ENCODE measurements at places on chromosomes 3 and 15.
A peak's percentile ranks its signal among the peaks of the same experiment; 100 is the strongest.

GRCh38 chr15:80773122-80773551, 6.0 kb upstream of the CEMIP start:
- no peaks in the 10 kb centered on the region for H3K36me3 ChIP-seq
- no peak overlapping the region for H3K27ac ChIP-seq
- H3K4me1 ChIP-seq = peaks cover 15% of the 10 kb centered on the region
- DNase-seq = no peak
- no peaks in the 10 kb centered on the region for H3K27me3 ChIP-seq

- no peak overlapping the region for H3K27ac ChIP-seq
- no peaks in the 10 kb centered on the region for H3K36me3 ChIP-seq
- DNase-seq = no peak
- H3K4me1 ChIP-seq = no peaks in the 10 kb centered on the region
- H3K27me3 ChIP-seq = no peaks in the 10 kb centered on the region
- H3K4me3 ChIP-seq = no peak overlapping the region
Measured at GRCh38 chr3:45776301-45776595, 20.1 kb downstream of the SLC6A20 start.

GRCh38 chr3:38345879-38346586, 552 bp upstream of the XYLB start:
- DNase-seq = no peak
- no peak overlapping the region for H3K27ac ChIP-seq
- H3K36me3 ChIP-seq = no peaks in the 10 kb centered on the region
- H3K4me1 ChIP-seq = no peaks in the 10 kb centered on the region

- H3K36me3 ChIP-seq = peaks cover 13% of the 10 kb centered on the region
- peaks cover 5% of the 10 kb centered on the region for H3K4me1 ChIP-seq
- H3K4me3 ChIP-seq = peak overlapping the region; percentile 58
- peak overlapping the region; percentile 71 for H3K27ac ChIP-seq
- no peaks in the 10 kb centered on the region for H3K27me3 ChIP-seq
- DNase-seq = peak; percentile 85
Measured at GRCh38 chr15:24956111-24956838, 1.5 kb downstream of the SNRPN start.

GRCh38 chr3:45528429-45528828, 66.1 kb upstream of the LIMD1 start:
- H3K27me3 ChIP-seq = no peaks in the 10 kb centered on the region
- H3K4me1 ChIP-seq = no peaks in the 10 kb centered on the region
- peak overlapping the region; percentile 53 for H3K27ac ChIP-seq

DNA sequence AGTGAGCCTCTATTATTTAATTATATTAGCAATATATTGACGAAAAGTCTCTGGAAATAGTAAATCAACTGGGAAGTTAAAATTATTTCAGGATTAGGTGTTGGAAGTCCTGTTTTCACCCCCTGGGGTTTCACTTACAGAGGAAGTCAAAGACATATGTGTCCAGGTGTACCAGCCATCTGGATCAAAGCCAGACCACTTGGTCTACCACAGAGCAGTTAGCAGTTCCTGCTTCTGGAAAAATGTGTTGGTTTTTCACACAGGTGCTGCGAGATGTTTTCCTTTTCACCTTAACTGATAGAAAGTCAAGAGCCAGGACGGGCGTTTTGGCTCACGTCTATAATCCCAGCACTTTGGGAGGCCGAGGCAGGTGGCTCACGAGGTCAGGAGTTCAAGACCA, 13.1 kb downstream of the MME start:
- DNase-seq = no peak
- H3K36me3 ChIP-seq = no peaks in the 10 kb centered on the region
- no peak overlapping the region for H3K27ac ChIP-seq
- H3K4me3 ChIP-seq = no peak overlapping the region
- no peaks in the 10 kb centered on the region for H3K4me1 ChIP-seq

DNA sequence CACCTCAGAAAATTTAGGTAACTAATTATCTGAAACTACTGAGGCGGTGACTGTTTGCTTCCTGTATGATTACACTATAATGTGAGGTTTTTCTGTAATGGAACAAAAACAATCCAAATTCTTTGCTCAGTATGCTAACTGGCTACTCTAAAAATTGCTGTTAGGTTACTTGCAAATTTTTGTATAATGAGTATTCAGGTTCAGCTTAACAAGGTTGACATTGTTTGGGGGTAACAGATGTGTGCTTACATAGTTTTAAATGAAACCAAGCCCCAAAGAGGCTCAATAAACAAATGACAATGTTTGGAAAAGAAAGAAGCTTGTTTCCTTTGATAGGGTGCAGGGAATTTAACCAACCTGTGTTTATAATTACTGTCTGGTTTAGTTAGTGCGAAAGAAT, 414.5 kb upstream of the MDFIC2 start:
- no peaks in the 10 kb centered on the region for H3K36me3 ChIP-seq
- no peak for DNase-seq
- no peak overlapping the region for H3K27ac ChIP-seq

DNA sequence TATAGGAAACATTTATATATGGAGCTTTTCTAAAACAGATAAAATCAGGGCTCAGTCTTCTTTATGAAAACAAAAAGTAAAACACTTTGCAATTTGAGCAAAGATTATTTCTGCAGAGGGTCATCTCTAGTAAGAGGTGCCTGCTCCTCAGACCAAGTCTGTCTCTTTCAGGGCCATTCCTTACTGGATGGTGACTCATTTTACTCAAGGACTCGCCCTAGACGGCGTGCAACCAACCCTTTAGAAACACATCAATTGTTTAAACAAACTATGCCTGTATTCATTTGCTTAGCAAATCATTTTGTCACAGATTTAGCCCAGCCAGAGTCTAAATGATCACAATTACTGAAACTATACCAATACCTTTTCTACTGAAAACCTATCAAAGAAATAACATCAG, 242.8 kb upstream of the ICE2 start:
- no peak overlapping the region for H3K4me3 ChIP-seq
- H3K27ac ChIP-seq = no peak overlapping the region
- no peaks in the 10 kb centered on the region for H3K36me3 ChIP-seq
- H3K4me1 ChIP-seq = no peaks in the 10 kb centered on the region
- H3K27me3 ChIP-seq = peaks cover 22% of the 10 kb centered on the region
- no peak for DNase-seq

DNA sequence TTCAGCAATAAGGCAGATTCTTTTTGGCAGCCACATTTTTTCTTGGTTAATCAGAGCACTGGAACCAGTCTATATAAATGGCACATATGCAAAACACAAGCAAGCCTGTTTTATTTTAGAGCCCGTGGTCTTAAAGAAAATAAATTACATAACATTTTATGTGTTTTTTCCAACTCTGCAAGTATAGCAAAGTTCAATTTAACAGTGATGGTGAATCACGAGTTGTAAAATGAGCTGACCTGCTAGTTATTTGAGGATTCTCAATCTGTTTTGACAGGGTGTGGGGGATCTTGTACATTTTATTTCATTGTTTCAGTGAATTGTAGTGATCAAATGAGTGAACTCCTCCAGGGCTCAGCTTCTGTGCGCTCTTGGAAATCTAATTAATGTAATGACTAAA, 2.7 kb downstream of the ARHGEF26 start:
- no peak overlapping the region for H3K27ac ChIP-seq
- H3K27me3 ChIP-seq = no peaks in the 10 kb centered on the region
- no peak for DNase-seq

- no peaks in the 10 kb centered on the region for H3K4me1 ChIP-seq
- H3K4me3 ChIP-seq = no peak overlapping the region
- no peak overlapping the region for H3K27ac ChIP-seq
- DNase-seq = no peak
Measured at GRCh38 chr3:171690281-171690680, 120.0 kb downstream of the PLD1 start.

- no peak overlapping the region for H3K27ac ChIP-seq
- no peak overlapping the region for H3K4me3 ChIP-seq
- H3K4me1 ChIP-seq = no peaks in the 10 kb centered on the region
- H3K27me3 ChIP-seq = no peaks in the 10 kb centered on the region
- DNase-seq = no peak
Measured at GRCh38 chr3:190396001-190396400, 8.0 kb downstream of the CLDN16 start.

DNA sequence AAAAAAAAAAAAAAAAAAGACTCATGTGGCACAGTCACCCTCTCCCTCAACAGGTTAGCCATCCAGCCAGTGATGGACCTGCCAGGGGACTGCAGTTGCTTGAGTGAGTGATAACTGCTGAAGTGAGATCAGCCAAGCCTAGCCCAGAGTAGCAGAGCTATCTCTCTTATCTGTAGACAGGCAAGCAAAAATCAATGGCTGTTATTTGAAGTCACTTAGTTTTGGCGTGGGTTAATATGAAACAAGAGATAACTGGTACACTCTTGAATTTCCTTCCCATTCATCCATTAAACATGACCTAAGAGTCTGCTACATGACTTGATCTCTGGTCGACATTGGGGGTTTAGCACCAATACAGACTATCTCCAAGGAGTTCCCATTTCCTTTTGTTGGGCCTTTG, 51.2 kb upstream of the TNIK start:
- no peaks in the 10 kb centered on the region for H3K27me3 ChIP-seq
- no peak for DNase-seq
- no peaks in the 10 kb centered on the region for H3K4me1 ChIP-seq
- no peaks in the 10 kb centered on the region for H3K36me3 ChIP-seq
- H3K4me3 ChIP-seq = no peak overlapping the region

DNA sequence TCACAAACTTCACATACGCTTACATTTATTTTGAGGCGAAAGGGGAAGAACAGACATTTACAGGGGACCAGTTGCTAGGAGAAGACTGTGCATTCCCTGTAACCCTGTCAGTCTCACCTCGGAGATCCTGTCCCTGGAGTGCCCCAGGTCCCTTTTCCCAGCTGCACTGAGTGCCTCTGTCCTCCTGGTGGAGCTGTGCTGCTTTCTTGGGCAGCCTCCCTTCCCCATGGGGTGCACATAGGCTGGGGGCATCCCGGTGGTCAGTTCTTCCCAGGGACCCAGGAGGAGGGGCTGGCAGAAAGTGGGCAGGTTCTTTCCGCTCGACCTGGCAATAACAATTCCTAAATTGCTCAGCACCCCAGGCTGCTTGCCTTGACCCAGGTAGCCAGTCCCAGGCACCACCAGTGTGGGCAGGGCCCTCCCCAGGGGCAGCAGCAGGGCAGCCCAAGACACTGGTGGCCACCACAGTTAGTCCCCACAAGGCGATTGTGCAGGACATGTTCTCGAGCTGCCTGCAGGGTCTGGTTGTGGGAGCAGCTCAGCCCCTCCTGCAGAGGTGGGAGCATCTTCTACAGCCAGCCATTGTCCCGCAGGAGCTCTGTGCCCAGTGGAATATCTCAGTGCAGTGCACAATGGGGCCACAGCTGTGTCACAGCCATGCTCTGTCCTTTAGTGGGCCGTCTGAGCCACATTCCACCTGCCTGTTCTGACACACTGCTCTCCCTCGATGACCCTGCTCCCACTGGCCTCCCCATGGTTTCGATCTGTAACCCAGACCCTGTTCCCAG, 36.3 kb downstream of the APBA2 start:
- no peak overlapping the region for H3K4me3 ChIP-seq
- H3K27me3 ChIP-seq = no peaks in the 10 kb centered on the region
- no peaks in the 10 kb centered on the region for H3K36me3 ChIP-seq
- H3K27ac ChIP-seq = no peak overlapping the region
- DNase-seq = peak; percentile 52
- no peaks in the 10 kb centered on the region for H3K4me1 ChIP-seq

DNA sequence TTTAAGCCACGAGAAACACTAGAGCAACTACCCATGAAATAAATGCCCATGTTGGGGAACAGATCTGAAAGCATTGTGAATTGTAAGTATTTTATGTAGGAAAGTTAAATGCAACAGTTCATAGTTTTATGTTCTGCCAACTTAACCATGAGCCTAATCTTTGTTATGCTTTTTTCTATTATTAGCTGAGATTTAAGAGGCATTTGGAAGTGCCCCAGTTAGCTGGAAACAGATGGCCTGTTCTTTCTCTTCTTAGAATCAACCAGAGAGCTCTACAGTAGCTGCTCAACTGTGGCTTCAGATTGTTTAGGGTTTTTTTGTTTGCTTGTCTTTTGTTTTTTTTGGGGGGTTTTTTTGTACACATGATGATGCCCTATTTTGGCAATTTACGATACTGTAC, 284.4 kb downstream of the KCNH8 start:
- H3K4me3 ChIP-seq = no peak overlapping the region
- H3K4me1 ChIP-seq = no peaks in the 10 kb centered on the region
- H3K36me3 ChIP-seq = no peaks in the 10 kb centered on the region
- H3K27ac ChIP-seq = no peak overlapping the region
- DNase-seq = no peak
- H3K27me3 ChIP-seq = no peaks in the 10 kb centered on the region

DNA sequence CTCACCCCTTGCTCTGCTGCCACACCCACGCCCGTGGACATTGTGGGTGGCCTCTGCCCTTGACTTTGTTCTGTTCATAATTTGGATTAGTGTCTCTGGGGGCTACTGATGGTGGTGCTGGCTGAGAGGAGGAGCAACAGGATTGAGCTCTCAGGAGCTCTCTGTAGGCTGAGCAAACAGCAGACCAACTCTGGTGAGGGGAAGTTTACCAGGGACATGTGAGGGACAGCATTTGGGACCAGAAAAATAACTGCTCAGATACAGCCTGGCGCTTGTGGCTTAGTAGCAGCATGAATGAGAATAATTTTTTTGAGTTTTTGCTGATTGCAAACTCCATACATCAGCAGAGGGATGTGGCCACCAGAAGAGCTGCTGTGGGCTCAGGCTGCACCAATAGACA, 14.8 kb downstream of the PPCDC start:
- peaks cover 19% of the 10 kb centered on the region for H3K4me1 ChIP-seq
- H3K27ac ChIP-seq = no peak overlapping the region
- H3K27me3 ChIP-seq = no peaks in the 10 kb centered on the region
- H3K4me3 ChIP-seq = no peak overlapping the region
- no peak for DNase-seq

- H3K4me1 ChIP-seq = peaks cover 7% of the 10 kb centered on the region
- no peaks in the 10 kb centered on the region for H3K27me3 ChIP-seq
- no peak overlapping the region for H3K27ac ChIP-seq
- no peak overlapping the region for H3K4me3 ChIP-seq
Measured at GRCh38 chr15:72175186-72176044, 22.2 kb downstream of the GRAMD2A start.

- peaks cover 7% of the 10 kb centered on the region for H3K27me3 ChIP-seq
- DNase-seq = no peak
- H3K36me3 ChIP-seq = no peaks in the 10 kb centered on the region
- no peaks in the 10 kb centered on the region for H3K4me1 ChIP-seq
Measured at GRCh38 chr3:115930922-115931321, 307.6 kb downstream of the GAP43 start.

DNA sequence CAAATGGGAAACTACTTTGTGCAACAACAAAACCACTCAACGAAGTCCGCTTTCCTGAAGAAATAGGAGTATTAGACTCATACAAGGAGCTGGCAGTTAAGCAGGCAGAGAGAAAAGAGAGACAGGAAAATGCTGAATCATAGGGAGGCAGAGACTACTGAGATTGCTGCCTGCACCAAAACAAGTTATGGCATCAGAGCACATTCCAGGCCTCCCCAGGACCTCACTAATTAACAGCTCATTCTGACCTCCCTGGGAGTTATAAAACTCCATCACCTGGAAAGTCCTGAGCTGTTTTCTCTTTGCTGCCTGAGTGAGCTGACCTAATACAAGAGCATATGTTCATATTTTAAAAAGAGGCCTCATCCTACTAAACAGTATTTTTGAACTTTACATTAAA, 741.0 kb downstream of the MCTP2 start:
- no peaks in the 10 kb centered on the region for H3K36me3 ChIP-seq
- H3K27ac ChIP-seq = no peak overlapping the region
- no peaks in the 10 kb centered on the region for H3K4me1 ChIP-seq

All from RWPE2 (cell line).